Neural crest cell (in vitro differentiated cells): ENCODE measurements at places on chromosomes 11 and 22. TPM values are rescaled to one million over a fixed set of nuclear protein-coding genes. Genes with fewer than 3 reads are reported as not detected.
A peak's percentile ranks its signal among the peaks of the same experiment; 100 is the strongest.

Gene MIOX
- total RNA-seq, result 0.30 and 0.35 TPM in 2 replicates

Gene TMEM45B
- total RNA-seq, result not detected in 2 replicates

Gene DLG2
- total RNA-seq, result 2.1 and 3.6 TPM in 2 replicates

- no peak for DNase-seq
Observed at GRCh38 chr11:130761560-130762220, 154.6 kb downstream of the SNX19 start.

DNA sequence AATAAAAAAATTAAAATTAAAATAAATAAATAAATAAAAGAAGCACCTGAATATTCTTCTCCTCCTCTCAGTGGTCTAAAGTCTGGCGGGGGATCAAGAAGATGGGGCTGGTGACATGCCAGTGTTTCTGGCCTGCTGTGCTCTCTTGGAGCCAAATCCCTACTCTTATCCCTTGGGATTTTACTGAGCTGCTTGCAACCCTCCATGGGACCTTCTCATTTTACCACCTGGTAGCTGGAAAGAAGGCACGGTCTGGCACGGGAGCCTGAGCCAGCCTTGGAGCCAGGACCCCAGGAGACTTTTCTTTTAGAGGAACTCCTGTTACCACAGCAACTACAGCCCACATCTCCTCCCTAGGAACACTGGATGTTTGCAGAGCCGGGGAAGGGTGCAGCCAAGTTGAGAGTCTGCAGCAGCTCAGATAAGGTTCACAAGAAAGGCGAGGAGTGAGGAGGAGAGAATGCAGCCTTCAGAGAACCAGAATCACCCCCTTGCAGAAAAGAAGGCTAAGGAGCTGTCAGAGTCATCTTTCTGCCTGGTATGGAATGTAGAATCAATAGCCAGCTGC lies 21.4 kb downstream of the CD6 start:
- DNase-seq, result no peak

GRCh38 chr22:32100711-32101110 lies 57.6 kb downstream of the SLC5A1 start:
- DNase-seq, result no peak

DNA sequence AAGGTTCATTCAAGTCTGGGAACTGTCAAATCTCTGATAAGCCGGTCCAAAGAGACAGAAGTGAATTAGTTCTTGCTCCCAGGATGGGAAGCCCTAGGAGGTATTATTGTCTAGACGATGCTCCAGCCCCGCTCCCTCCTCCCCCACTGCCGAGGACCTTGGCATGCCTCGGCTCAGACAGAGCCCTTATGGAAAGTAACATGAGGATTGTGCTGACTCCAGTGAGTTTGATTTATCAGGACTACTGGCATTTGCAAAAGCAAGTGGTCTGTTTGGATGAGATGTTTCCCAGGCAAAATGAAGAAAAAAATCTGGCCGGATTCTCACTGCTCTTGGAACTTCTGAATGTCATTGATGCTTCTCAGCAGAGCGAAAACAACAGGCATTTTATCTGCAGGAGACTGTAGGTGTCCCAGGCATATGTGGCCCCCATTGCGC lies 341.0 kb downstream of the ETS1 start:
- no peak for DNase-seq

GRCh38 chr11:11978098-11978637 lies 30.3 kb downstream of the DKK3 start:
- DNase-seq, result no peak

DNA sequence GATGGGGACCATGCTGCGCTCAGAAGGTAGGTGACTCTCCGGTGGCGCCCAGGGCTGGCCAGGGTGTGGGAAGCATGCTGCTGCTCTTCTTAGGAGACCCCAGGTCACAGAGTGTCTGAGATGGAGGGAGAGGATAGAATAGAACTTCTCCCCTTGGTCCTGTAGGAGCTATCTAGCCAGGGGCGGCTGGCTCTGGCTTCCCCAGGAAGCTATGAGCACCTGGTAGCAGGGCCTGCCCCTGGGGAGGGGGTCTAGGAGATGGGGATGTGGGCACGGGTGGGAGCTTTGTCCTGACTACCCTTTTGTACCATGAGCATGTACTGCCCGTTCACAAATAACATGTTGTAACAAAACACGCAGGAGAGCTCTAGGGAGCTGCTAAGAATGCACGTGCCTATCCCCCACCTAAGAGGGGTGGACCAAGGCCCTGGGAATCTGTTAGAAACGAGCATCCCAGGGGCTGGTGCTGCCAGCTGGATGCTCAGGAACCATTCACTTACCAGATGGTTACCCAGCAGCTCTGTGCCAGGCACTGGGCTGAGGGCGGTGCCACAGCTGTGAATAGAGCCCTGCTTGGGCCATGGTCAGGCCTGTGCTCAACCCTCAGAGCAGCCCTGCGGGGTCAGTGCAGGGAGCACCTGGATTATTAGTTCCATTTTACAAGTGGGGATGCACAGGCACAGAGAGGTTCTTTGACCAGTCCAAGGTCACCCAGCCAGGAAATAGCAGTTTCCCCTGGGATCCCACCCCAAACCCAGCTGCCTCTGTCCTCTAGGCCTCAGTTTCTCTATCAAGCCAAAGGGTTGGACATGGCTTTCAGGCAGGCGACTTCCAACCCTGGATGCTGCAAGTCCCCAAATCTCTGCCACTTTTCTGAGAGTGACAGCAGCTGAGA lies 2.2 kb downstream of the SLC39A13 start:
- no peak for DNase-seq

GRCh38 chr11:103994518-103994917 lies 41.9 kb upstream of the DDI1 start:
- DNase-seq, result no peak

- no peak for DNase-seq
Observed at GRCh38 chr22:27489178-27489675, 312.3 kb downstream of the MN1 start.

- no peak for DNase-seq
Observed at GRCh38 chr11:1078191-1078601, 3.5 kb downstream of the MUC2 start.

GRCh38 chr11:68306636-68307035 lies 5.8 kb upstream of the LRP5 start:
- no peak for DNase-seq

- no peak for DNase-seq
Observed at GRCh38 chr11:131710511-131710910, 340.1 kb downstream of the NTM start.

DNA sequence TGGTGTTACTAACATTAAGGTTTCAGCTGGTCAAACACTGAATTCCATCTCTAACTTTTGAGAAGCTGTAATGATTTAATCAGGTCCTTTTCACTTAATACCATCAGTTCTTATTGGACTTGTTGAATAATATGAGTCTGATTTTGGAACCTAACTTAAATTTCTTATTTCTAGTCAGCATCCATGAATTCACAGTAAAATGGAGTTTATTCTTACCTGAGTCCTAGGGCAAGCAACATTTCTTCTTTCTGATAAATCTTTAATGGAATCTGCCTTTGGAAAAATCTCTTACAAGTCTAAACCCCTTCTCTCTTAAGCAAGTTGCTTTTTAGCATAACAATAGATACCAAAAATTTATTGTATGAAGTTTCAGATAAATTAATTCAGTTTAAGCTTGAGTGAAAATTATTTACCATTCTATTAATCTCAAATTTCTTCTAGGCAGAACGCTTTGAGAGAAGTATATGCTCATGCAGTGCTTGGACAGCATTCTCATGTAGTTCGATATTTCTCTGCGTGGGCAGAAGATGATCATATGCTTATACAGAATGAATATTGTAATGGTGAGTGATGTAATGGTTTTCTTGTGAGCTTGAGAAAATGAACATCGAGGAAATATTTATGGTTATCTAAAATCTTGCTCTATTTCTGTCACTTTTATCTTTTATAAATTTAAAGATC lies 3.4 kb downstream of the WEE1 start:
- DNase-seq, result no peak

- no peak for DNase-seq
Observed at GRCh38 chr11:32003335-32003734, 87.5 kb upstream of the RCN1 start.

DNA sequence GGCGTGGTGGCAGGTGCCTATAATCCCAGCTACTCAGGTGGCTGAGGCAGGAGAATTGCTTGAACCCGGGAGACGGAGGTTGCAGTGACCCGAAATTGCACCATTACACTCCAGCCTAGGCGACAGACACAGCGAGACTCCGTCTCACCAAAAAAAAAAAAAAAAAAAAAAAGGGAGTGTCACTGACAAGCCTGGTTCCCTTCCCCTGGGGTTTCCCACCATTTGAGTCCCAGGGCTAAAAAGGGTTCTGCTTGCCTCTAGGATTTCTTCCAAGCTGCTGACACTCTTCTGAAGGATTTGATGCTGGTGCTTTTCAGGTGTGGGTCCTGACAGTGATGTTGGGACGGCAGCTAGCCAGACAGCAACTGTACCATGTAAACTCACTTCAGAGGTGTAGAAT lies 1.3 kb upstream of the CCDC88B start:
- DNase-seq, result no peak

GRCh38 chr11:111372538-111372937 lies 6.5 kb downstream of the POU2AF1 start:
- DNase-seq, result no peak

DNA sequence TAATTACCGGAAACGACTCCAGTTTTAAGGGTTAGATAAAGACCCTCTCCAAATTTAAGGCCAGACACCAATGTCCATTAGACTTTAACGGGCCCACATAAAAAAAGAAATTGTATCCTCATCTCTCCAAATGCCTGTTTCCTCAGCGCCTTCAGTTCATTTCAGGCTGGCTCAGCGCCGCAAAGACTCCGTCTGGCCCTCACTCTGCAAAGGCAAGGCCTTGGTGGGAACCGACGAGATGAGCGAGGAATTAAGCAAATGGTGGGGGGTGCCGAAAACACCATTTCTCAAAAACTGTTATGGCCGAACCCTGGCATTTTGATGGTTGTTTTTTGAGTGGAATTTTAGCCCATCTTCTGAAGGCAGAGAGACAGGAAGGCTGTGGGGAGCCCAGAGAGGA lies 15.7 kb downstream of the MN1 start:
- no peak for DNase-seq

GRCh38 chr11:33448461-33449130 lies 191.4 kb downstream of the HIPK3 start:
- DNase-seq, result no peak

DNA sequence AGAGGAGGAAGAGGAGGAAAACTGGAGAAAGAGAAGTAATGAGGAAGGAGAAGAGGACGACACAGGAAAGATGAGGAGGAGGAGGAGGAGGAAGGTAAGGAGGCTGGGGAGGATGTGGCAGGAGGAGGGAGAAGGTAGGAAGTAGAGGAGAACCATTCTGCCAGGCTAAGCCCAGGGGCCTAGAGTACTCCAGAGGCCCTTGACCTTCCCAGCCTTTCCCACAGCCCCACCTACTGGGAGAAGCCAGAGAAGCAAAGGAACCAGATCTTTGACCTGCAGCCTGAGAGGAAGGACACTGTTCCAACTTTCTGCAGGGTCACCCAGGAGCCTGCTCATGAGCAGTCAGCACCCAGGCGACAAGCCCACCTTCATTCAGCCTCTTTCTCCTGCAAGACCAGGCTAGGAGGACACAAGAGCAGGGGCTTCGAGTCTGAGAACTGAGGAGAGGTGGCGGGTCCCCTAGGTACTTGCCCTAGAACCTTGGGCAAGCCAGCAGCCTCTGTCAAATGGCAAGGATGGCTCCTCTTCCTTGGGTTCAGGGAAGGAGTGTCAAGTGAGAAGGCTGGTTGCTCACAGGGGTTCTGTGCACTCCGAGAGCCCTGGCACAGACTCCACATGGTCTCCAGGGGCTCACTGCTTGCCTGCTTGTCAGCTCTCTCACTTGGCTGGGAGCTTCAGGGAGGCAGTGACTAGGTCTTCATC lies 27.9 kb upstream of the OAF start:
- DNase-seq, result no peak

GRCh38 chr11:129610125-129610524 lies 205.5 kb upstream of the TMEM45B start:
- no peak for DNase-seq

GRCh38 chr11:41836431-41836830 lies 377.0 kb upstream of the LRRC4C start:
- no peak for DNase-seq

GRCh38 chr22:43000441-43001175 lies 14.3 kb downstream of the PACSIN2 start:
- no peak for DNase-seq

DNA sequence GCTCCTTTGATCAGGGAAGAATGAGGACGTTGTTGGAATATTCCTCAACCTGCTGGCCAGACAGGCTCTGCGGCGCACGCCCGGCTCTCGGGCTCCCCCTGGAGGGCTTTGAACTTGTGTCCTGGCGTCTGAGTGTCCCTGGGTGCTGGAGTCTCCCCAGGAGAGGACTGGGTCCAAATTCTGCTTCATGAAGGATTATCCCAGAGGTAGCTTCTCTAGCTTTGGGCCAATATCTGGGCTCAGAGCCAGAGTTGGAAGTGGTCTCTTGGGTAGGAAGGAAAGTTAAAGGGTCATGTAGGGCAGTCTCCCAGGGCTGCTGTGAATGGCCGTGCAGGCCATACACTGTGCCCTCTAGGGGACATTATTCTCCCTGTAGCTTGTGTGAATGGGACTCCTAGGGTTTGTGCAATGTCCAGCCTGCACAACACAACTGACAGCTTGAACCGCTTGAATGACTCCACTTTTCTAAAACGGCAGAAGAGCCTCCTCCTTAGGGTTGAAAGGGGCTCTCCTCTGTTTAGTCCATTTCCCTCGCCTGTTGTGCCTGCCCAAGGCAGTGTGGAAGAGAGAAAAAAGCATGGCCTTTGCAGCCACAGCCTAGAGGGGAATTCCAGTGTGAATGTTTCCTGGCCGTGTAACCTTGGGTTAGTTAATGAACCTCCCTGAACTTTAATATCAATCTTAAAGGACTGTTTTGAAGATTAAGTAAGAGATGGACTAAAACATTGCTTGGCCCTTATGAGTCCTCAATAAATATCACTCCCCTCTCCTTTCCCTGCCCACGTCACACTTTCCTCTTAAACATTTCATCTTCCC lies 111.2 kb upstream of the THY1 start:
- peak; percentile 81 for DNase-seq
